ENCODE measurements at places on chromosomes 2 and 18. TPM values are rescaled to one million over a fixed set of nuclear protein-coding genes. Genes with fewer than 3 reads are reported as not detected.

Gene MC4R
- total RNA-seq = not detected

Gene RND3
- 222 TPM for total RNA-seq

Gene RPRM
- 76.1 TPM for total RNA-seq

Gene GRP
- not detected for total RNA-seq

Gene UNC50
- 38.5 TPM for total RNA-seq

Gene PRSS56
- total RNA-seq = not detected

Gene RPS27A
- 2,483 TPM for total RNA-seq

Gene ASB1
- total RNA-seq = 27.7 TPM

Gene SRD5A2
- total RNA-seq = not detected

Gene INPP1
- total RNA-seq = 7.8 TPM

Gene BCL11A
- total RNA-seq = not detected

Gene CCDC68
- total RNA-seq = not detected

Gene TUBA3E
- total RNA-seq = not detected

Gene TYMS
- total RNA-seq = 136 TPM

Gene LIPG
- 15.0 TPM for total RNA-seq

Gene AQP12B
- not detected for total RNA-seq

Gene CHRNA1
- not detected for total RNA-seq

Gene MGAT4A
- total RNA-seq = 3.0 TPM

Gene SANBR
- total RNA-seq = 11.9 TPM

Gene ASTL
- 2.6 TPM for total RNA-seq

Gene LBX2
- not detected for total RNA-seq

Gene CNGA3
- not detected for total RNA-seq

Gene PTRHD1
- total RNA-seq = 53.8 TPM

Gene RTKN
- 56.2 TPM for total RNA-seq

Gene IGFBP5
- total RNA-seq = not detected

Gene EFR3B
- total RNA-seq = 0.18 TPM

Gene ACTR2
- total RNA-seq = 47.2 TPM
